Activated naive CD8-positive, alpha-beta T cell treated with anti-CD3 and anti-CD28 coated beads for 36 hours (primary cell): ENCODE measurements at places on chromosomes 1 and 21. TPM values are rescaled to one million over a fixed set of nuclear protein-coding genes. Genes with fewer than 3 reads are reported as not detected.

Gene ZNF684
- total RNA-seq: 6.2 TPM

Gene HRNR
- not detected for total RNA-seq

Gene HCN3
- 1.5 TPM for total RNA-seq

Gene SH3BGR
- total RNA-seq: 3.9 TPM

Gene ARHGAP29
- not detected for total RNA-seq

Gene PADI3
- total RNA-seq: not detected

Gene FCGR3A
- total RNA-seq: not detected

Gene TARBP1
- total RNA-seq: 44.0 TPM

Gene SLFNL1
- total RNA-seq: 0.08 TPM

Gene ACTA1
- total RNA-seq: not detected

Gene CLDN17
- total RNA-seq: not detected

Gene CTSS
- 38.9 TPM for total RNA-seq
